ENCODE measurements at places on chromosomes 2 and 18.

GRCh38 chr2:16661526-16661925 lies 4.1 kb downstream of the CYRIA start:
- no peak for DNase-seq

- DNase-seq, result no peak
Measured at GRCh38 chr2:219662566-219662965, 35.1 kb downstream of the SLC4A3 start.

DNA sequence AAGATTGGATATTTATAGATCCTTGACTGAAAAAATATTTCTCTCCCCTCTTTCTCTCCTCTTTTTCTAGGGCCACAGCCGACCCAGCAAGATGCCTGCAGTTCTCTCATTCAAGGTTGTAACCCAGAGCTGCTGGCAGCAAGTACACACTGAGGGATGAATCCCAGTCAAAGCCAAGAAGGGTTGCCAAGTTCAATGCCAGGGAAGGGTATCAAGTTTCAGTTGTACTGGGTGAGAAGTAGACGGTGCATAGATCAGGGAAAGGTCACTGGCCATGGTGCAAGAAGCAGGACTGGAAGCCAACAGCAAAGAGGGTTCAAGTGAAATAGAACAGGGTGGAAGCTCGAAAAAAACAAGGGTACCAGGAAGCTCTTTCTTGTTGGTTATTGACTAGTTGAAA lies 170.2 kb downstream of the NRP2 start:
- DNase-seq, result no peak

- no peak for DNase-seq
Measured at GRCh38 chr2:60548845-60549237, 4.6 kb downstream of the BCL11A start.

GRCh38 chr2:236169741-236170589 lies 1.8 kb upstream of the GBX2 start:
- DNase-seq, result no peak

DNA sequence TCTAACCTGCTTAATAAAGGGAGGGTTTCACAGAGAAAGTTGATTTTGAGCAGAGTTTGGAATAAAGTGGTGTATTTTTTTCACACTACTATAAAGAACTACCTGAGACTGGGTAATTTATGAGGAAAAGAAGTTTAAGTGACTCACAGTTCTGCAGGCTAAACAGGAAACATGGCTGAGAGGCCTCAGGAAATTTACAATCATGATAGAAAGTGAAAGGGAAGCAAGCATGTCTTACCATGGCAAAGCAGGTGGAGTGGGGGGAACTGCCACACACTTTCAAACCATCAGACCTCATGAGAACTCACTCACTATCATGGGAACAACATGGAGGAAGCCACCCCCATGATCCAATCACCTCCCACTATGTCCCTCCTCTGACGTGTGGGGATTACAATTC lies 546.7 kb downstream of the EPHA4 start:
- DNase-seq, result no peak

DNA sequence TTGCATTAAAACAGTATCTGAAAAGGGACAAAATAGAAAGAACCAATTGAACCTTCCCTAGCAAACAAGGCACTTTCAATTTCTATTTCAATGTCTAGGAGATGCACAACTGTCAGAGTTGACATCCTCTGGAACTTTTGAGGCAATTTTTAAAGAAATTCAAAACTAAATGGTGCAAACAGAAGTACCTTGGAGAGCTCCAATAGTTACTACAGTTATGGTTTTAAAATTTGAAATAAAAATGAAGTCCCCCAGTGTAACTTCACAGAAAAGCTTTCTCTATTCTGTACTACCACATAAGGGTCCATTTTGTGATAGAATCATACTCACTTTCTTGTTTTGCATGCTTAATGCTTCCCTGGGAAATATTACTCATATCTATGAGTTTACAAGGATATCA lies 162.1 kb downstream of the KCNH7 start:
- no peak for DNase-seq

- peak; percentile 67 for DNase-seq
Measured at GRCh38 chr2:70043252-70043875, 43.9 kb upstream of the PCBP1 start.

GRCh38 chr2:232802091-232802490 lies 25.7 kb upstream of the KCNJ13 start:
- DNase-seq, result no peak

GRCh38 chr2:217909156-217909820 lies 93.5 kb downstream of the TNS1 start:
- no peak for DNase-seq

- peak; percentile 67 for DNase-seq
Measured at GRCh38 chr2:27185331-27186026, 26.4 kb upstream of the ATRAID start.

- DNase-seq, result no peak
Measured at GRCh38 chr2:96970248-96970875, 16.0 kb downstream of the FAM178B start.

DNA sequence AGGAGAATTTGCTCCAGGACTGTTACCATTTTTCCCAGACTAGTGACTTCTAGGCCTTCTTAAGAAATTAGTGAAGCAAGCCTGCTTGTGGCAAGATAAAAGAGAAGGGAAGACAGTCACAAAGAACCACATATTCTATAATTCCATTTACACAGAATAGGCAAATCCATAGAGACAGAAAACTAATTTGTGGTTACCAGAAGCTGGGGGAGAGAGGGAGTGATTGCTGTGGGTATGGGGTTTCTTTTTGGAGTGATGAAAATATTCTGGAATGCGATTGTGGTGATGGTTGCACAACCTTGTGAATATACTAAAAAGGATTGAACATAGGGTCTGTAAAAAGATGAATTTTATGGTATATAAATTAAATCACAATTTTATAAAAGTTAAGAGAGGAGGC lies 37.5 kb upstream of the SIX2 start:
- DNase-seq, result no peak

GRCh38 chr18:49023271-49023937 lies 72.6 kb upstream of the SMAD7 start:
- no peak for DNase-seq

DNA sequence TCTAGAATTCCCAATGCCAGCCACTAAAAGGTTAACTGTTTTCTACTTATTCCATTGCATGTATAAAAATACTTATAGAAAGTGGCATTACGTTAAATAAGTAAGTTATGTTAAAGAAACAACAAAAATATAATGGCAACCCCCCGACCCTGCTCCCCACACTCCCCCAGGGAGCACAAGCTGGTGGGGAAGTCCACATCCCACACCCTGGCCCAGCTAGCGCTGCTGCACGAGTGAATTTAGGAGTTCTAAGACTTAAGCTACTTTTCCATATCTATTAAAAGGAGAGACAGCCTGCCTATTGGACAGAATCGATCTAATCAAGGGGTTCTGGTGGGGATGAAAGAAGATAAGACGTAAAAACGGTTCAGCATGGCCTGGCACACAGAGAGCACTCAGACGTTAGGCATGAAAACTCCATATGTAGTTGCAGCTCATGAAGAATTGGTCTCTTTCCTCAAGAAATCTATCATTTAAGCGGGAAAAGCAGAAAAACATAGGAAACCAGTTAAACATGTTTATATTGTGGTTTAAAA lies 16.6 kb downstream of the HJURP start:
- no peak for DNase-seq

- DNase-seq, result no peak
Measured at GRCh38 chr18:60560071-60560470, 187.5 kb upstream of the MC4R start.

- no peak for DNase-seq
Measured at GRCh38 chr2:158719403-158719802, 75.7 kb upstream of the DAPL1 start.

DNA sequence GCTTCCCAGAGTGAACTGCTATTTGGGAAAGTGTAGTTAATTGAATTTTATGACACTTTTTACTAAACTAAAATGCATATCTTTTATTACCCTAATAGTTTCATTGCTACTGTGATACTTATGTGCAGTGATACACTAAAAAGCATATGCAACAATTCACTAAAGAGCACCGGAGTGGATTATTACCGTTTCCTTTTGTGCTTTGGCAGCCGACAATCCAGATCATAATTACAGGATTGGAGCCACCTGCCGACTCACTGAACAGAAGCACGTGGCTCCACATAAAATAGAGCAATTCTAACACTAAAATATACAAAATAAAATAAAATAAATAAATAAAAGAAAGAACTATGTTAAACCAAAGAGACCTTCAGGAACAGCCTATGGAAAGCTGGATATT lies 583.4 kb downstream of the NRXN1 start:
- no peak for DNase-seq

DNA sequence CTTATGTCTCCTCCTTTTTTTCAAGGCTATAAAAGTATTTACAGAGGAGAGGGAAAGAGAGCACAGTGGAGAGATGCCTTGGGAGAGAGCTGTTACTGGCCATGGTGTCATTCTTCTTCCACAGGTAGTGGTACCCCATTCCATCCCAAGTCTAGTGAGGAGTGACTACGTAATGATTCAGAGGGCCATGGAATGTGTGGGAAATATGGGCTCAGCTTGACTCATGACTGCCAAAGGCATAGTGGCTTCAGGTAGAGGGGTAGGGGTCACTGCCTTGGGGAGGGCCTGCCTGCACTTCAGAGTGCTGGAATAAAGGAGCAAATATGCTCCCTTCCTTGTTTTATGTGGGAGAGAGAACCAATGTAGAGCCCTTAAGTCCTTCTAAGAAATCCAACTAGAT lies 620.6 kb downstream of the IRS1 start:
- DNase-seq, result no peak

- DNase-seq, result peak; percentile 20
Measured at GRCh38 chr2:19810637-19811036, 91.1 kb downstream of the TTC32 start.

GRCh38 chr2:70698847-70699246 lies 69.2 kb downstream of the ADD2 start:
- no peak for DNase-seq

DNA sequence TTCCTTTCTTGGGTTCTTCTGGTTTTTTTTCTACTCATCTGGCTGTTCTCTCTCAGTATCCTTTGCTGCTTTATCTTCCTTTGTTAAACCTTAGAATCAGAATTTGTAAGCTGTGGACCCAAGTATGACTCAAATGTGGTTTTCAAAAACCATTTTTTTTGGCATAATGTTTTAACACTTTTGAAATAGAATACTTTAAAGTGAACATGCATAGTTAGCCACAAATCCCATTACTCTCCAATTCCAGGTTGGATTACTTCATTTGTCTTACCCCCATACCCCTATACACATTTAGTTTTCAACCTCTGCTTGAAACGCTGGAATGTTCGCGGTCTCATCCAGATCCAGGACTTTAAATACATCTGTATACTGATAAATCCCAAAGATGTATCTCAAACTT lies 29.1 kb downstream of the ALMS1 start:
- no peak for DNase-seq

GRCh38 chr18:57026316-57026715 lies 120.6 kb upstream of the BOD1L2 start:
- no peak for DNase-seq

GRCh38 chr18:59779979-59780378 lies 82.8 kb upstream of the CCBE1 start:
- no peak for DNase-seq

- DNase-seq, result no peak
Measured at GRCh38 chr18:51651761-51652160, 454.3 kb upstream of the MEX3C start.

GRCh38 chr2:768451-768850 lies 91.2 kb upstream of the TMEM18 start:
- no peak for DNase-seq

- peak; percentile 59 for DNase-seq
Measured at GRCh38 chr2:170928036-170928823, 823 bp upstream of the GORASP2 start.

DNA sequence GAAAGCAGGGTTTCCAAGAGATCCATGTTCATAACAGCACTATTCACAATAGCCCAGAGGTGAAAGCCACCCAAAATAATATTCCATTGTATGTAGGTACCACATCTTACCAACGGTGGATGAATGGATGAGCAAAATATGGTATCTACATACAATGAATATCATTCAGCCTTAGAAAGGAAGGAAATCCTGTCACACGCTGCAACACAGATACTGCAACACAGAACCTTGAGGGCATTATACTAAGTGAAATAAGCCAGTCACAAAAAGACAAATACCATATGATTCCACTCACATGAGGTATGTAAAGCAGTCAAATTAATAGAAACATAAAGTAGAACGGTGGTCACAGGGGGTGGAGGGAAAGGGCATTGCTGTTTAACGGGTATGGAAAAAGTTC lies 155.7 kb downstream of the DTNB start:
- DNase-seq, result no peak

GRCh38 chr2:45412754-45413379 lies 198.2 kb downstream of the SRBD1 start:
- no peak for DNase-seq

- no peak for DNase-seq
Measured at GRCh38 chr2:47503481-47504070, 100.6 kb downstream of the MSH2 start.

DNA sequence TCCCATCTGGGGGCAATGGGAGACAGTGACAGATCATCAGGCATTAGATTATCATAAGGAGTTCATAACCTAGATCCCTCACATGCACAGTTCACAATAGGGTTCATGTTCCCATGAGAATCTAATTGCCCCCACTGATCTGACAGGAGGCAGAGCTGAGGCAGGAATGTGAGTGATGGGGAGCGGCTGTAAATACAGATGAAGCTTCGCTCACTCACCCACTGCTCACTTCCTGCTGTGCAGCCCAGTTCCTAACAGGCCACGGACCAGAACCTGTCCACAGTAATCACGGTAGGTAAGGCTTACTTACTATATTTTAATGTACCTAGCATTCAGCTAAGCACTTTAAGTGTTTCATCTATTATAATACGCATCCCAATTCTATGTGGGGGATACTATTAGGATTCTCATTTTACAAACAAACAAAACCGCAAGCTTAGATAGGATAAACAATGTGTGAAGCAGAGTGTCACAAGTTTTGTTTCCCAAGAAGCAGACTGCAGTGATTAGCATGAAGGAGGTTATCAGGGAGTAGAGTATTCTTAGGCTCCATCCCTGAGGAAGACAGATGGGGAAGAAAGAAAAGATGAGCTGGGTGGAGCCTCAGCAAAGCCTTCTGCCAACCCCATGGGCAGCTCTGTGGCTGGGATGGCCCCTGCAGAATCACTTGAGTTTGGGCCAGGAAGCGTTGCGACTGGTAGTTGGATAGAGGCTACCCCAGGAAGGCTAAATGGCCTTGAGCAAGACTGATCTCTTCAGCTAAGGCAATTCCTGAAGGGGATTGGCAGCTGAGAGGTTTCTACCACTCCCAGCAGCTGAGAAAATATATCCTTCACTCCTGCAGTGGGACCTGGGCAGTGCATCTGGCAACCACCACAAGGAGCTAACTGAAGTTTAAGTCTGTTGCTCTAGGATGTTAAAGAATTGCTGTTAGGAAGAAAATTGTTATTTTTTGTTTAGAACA lies 133.1 kb downstream of the MREG start:
- DNase-seq, result no peak

Measured in right cardiac atrium (tissue), 5 donors.